ENCODE measurements at places on chromosomes 16 and 17.

GRCh38 chr16:5925850-5926249 is 828.3 kb upstream of the EEF2KMT start:
- H3K4me3 ChIP-seq, result no peak overlapping the region
- no peak for DNase-seq
- no peak overlapping the region for H3K27ac ChIP-seq
- no peaks in the 10 kb centered on the region for H3K36me3 ChIP-seq

DNA sequence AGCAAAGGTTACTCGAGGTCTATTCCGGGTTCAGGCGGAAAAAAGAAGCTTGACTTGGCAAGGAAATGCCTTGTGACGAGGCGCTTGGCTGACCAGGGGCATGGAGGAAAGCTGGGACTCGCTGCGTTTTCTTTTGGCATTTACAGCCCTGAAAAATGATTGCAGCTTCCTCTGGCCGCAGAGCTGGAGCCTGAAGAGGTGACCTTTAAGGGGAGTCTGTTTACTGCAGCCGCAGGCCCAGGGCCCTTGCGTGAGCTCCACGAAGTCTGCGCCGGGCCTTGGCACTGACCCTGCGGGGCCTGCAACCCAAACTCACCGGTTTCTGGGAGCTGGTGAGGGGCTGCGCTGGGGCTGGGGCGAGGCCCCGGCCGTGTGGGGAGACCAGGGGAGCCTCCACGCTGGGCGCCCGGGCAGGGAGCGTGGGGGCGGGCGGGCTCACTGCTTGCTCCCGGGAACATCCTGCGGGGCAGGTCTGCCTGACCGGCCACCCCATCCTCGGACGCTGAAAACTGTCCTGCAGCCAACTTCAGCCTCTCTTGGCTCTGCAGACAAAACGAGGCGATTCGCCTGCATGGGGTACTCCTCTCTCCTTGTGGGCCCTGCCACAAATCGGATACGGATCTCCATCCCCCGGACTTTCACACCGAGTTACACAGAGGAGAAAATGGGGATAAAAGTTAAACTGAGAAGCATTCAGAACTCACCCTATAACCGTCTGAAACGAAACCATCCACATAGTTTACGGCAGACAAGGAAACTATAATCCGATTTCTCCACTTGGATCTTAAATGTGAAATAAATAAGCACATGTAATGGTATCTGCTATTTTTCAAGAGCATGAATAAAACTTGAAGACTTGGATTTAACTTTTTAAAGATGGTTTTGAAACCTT is 206.3 kb upstream of the FOXF1 start:
- H3K4me1 ChIP-seq, result no peaks in the 10 kb centered on the region
- no peak overlapping the region for H3K27ac ChIP-seq
- peaks cover 27% of the 10 kb centered on the region for H3K27me3 ChIP-seq

DNA sequence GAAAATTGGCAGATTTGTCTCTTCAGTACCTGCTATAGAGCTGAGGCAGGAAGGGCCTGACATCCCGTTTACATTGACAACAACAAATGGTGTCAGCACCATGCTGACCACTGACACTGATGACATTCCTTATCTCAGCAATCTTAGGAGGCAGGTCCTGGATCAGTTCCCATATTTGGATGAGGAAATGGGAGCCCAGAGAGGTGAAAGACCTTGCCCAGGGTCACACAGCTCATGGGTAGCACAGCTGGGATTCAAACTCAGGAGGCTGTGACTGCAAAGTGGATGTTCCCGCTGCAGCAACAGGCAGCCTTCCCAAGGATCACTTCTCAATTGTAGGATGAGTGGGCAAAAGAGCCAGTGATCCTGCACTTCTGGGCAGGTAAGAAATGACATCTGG is 30.5 kb upstream of the CACNG4 start:
- H3K27ac ChIP-seq, result no peak overlapping the region
- DNase-seq, result no peak
- no peak overlapping the region for H3K4me3 ChIP-seq
- H3K36me3 ChIP-seq, result no peaks in the 10 kb centered on the region
- H3K27me3 ChIP-seq, result peaks cover 12% of the 10 kb centered on the region
- H3K4me1 ChIP-seq, result no peaks in the 10 kb centered on the region

- peaks cover 47% of the 10 kb centered on the region for H3K4me1 ChIP-seq
- H3K27me3 ChIP-seq, result no peaks in the 10 kb centered on the region
- H3K4me3 ChIP-seq, result no peak overlapping the region
- DNase-seq, result no peak
- H3K27ac ChIP-seq, result no peak overlapping the region
- H3K36me3 ChIP-seq, result peaks cover 21% of the 10 kb centered on the region
These were observed 5.0 kb downstream of the FOXK2 start for GRCh38 chr17:82524540-82524939.

- no peak for DNase-seq
- no peaks in the 10 kb centered on the region for H3K4me1 ChIP-seq
- H3K27ac ChIP-seq, result no peak overlapping the region
- peaks cover 24% of the 10 kb centered on the region for H3K27me3 ChIP-seq
- no peak overlapping the region for H3K4me3 ChIP-seq
- no peaks in the 10 kb centered on the region for H3K36me3 ChIP-seq
These were observed 52.7 kb upstream of the CIBAR2 start for GRCh38 chr16:85164838-85165516.
